ENCODE measurements at places on chromosomes 5 and 9. TPM values are rescaled to one million over a fixed set of nuclear protein-coding genes. Genes with fewer than 3 reads are reported as not detected.

Gene TMC1
- 0.49 TPM for total RNA-seq

DNA sequence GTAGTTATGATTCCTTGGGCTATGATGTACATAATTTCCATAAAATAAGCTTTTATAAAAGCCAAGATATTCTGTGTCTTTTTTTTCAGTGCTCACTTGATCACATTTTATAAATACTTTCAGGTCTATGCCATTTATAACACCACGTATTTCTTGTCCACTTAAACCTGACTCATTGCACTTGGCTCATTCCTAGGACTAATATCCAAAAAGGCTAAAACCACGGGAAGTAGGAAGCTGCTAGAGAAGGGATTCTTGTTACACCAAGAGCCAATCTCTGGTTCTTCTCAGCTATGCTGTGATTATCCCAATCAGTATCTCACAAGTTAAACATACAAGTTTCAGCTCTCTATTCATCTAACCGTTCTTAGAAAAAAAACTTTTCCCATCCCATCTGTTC is 80.4 kb upstream of the CDH6 start:
- no peaks in the 10 kb centered on the region for H3K27me3 ChIP-seq
- no peak for DNase-seq
- no peak overlapping the region for H3K27ac ChIP-seq
- H3K4me1 ChIP-seq = no peaks in the 10 kb centered on the region
- no peaks in the 10 kb centered on the region for H3K36me3 ChIP-seq

DNA sequence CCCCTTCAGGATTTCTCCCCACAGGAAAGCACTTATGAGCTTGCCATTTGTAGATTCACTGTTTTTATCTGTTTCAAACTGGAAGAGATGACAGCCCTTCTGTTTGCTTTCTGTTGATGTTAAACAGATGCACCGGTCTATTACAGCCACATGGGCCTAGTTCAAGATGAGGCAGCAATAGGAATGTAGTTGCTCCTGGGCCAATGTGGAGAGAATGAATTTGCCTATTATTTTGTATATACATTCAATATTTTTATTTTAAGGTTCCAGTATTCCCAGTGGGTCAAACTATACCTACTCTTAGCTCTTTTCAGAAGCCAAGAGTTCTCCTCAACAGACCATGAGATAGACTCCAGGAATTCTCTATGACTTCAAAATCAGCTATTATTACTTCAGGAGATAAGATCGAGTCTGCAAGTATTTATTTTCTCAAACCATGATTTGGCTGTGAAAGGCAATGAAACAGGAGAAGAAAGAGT is 461.6 kb downstream of the RASEF start:
- H3K27me3 ChIP-seq = no peaks in the 10 kb centered on the region
- no peaks in the 10 kb centered on the region for H3K36me3 ChIP-seq
- H3K4me3 ChIP-seq = no peak overlapping the region
- peak overlapping the region; percentile 37 for H3K27ac ChIP-seq
- H3K4me1 ChIP-seq = peaks cover 16% of the 10 kb centered on the region
- peak; percentile 92 for DNase-seq

DNA sequence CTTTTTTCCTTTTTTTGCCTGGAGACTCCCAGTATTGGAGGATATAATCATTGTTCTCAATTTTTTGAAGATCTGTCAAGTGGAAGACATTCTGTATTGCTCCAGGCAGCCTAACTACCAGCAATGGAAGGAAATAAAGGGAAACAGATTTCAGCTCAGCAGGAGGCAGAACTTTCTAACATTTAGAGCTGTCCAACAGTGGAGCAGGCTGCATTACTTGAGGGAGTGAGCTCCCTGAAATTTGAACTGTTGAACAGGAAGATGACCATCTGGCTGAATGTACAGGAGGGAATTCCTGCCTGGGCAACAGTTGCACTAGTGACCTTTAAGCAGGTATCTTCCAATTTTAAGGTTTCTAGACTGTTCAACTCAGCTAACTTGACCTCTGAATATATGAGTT is 1.1 kb upstream of the GAPVD1 start:
- H3K36me3 ChIP-seq = no peaks in the 10 kb centered on the region
- H3K4me3 ChIP-seq = no peak overlapping the region
- H3K27me3 ChIP-seq = peaks cover 2% of the 10 kb centered on the region
- H3K4me1 ChIP-seq = peaks cover 7% of the 10 kb centered on the region

DNA sequence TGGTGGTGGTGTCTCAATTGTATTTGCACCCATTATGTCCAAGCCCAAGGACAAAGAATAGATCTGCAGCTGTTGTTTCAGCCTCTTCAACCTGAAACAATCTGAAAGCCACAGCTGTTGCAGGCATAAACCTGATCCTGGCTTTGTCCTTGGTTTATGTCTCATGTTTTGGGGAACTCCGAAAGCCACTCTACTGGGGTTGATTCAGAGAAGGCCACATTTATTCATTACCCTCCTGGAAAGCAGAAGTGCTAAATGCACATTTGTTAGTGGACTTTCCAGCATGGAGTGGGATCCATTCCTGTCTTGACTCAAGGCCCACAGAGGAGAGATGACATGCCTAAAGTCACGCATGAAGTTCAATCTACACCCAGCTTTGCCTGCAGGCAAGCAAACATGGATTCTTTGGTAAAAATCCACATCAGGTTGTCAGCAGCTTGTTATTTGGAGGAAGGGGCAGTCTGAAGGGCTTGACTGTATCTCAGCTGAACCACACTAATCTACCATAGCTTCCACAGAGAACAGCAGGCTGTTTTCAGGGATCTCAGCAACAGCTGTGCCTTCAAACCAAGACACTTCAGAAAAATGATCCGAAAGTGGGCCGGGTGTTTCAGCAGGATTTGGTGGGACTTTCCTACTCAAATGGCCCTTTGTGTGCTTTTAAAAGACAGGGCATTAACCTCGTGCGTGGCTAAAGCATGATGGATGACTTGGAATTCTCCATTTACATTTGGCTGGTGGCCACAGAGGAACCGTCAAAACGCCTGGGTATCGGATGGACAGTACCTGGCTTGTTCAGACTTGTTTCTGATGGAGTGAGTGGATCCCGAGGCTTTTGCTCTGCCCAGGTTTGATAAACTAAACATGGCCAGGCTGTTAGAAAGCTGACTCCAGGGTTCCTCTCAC is 36.2 kb upstream of the ADAM19 start:
- H3K36me3 ChIP-seq = no peaks in the 10 kb centered on the region
- no peak overlapping the region for H3K4me3 ChIP-seq
- H3K27me3 ChIP-seq = no peaks in the 10 kb centered on the region
- peaks cover 26% of the 10 kb centered on the region for H3K4me1 ChIP-seq

DNA sequence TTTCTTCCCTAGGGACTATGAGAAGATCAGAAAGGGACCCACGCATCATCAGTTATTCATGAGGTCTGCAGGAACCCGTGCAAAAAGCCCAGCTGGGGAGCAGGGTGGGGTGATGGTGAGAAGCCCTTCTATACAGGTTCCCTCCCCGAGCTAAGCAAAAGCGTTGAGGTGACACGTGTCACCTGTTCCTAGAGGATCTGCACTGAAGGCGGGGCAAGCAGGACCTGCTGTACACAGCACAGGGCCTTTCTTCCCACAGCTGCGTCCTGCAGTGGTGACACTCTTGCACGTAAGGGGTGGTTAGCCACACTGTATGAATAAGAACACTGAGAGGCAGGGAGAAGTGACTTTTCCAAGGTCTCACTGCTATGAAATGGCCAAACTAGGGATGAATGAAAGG is 37.2 kb upstream of the SH3PXD2B start:
- H3K36me3 ChIP-seq = no peaks in the 10 kb centered on the region
- H3K27me3 ChIP-seq = no peaks in the 10 kb centered on the region
- no peak for DNase-seq
- no peak overlapping the region for H3K27ac ChIP-seq
- H3K4me3 ChIP-seq = no peak overlapping the region
- peaks cover 43% of the 10 kb centered on the region for H3K4me1 ChIP-seq

DNA sequence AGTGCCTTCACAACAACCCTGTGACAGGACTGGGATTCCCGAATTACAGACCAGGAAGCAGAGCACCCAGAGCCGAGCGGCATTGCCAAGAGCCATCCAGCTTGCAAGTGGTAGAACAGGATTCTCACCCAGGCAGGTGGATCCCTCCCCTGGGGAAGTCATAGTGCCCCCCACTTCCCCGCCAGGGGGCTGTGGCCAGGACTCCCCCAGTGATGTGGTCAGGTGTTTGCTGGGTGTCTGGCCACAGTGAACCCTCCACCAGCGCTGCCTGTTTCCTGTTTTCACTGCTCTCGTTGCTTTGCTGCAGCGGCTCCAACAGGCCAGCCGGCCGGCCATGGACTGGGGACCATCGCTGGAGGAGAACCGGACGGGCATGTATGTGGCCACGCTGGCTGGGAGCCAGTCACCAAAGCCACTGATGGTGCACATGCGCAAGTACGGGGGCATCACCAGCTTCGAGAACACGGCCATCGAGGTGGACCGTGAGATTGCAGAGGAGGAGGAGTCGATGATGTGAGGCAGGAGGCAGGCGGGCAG is 19.3 kb downstream of the SLC6A7 start:
- no peak overlapping the region for H3K4me3 ChIP-seq
- H3K36me3 ChIP-seq = no peaks in the 10 kb centered on the region

DNA sequence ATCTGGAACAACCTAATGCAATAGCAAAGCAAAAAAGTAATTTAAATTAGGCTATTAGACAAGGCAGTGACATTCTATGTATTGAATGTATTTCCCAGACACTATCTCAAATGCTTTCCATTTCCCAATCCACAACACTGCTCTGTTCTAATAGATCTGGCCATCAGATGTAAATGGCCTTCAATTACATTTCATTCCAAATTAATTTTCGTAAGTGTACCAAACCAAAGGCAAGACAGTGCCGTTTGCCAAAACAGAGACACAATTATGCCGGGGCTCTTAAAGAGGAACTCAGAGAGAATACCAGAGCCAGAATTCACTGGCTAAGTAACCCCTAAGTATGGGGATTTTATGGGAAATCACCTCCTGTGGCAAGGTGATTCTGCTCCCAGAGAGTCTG is 63.1 kb downstream of the GNAQ start:
- H3K27ac ChIP-seq = no peak overlapping the region
- no peaks in the 10 kb centered on the region for H3K4me1 ChIP-seq
- no peak overlapping the region for H3K4me3 ChIP-seq
- H3K27me3 ChIP-seq = no peaks in the 10 kb centered on the region
- H3K36me3 ChIP-seq = peaks cover 3% of the 10 kb centered on the region
- no peak for DNase-seq

Gene LMNB1
- 32.4 TPM for total RNA-seq

DNA sequence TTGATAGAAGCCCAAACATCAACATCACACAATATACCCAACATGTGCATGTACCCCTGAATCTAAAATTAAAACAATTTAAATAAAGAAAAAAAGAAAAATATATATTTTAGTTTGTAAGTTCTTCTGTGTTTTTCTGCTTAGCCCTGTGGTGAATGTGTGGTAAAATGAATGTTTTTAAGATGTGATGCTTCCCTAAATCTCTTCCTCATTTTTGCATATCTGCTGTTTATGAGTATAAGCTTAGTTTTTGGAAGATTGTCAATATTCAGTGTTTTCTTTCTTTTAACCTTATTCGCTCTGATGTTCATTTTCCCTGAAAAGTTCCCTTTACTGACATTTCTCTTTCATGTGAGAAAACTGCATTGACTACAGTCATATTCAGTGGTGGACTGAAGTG is 44.4 kb upstream of the DAB2 start:
- H3K27me3 ChIP-seq = no peaks in the 10 kb centered on the region
- no peaks in the 10 kb centered on the region for H3K36me3 ChIP-seq
- no peak overlapping the region for H3K27ac ChIP-seq
- no peaks in the 10 kb centered on the region for H3K4me1 ChIP-seq
- no peak overlapping the region for H3K4me3 ChIP-seq

GRCh38 chr5:1831257-1831656 is 30.1 kb downstream of the NDUFS6 start:
- no peak overlapping the region for H3K27ac ChIP-seq
- no peaks in the 10 kb centered on the region for H3K36me3 ChIP-seq
- H3K4me1 ChIP-seq = peaks cover 15% of the 10 kb centered on the region
- H3K4me3 ChIP-seq = no peak overlapping the region
- H3K27me3 ChIP-seq = peaks cover 31% of the 10 kb centered on the region
- DNase-seq = no peak

DNA sequence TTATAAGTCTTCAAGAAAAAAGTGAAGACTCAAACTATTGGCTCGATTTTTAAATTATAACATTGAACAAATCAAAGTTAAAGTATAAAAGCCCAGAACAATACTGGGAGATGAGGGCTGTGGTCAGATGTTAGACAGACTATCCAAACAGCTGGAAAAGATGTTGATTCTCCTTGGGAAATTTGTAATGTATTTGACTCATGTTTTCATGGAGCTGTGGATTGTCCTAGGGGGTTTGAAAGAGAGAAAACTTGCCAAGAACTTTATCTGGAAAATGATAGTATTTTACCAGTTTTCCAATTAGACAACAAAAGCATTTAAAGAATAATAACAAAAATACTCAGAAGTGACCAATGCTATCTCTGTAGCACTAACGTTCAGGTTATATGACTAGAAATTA is 339.2 kb downstream of the ARL15 start:
- no peaks in the 10 kb centered on the region for H3K4me1 ChIP-seq
- H3K36me3 ChIP-seq = no peaks in the 10 kb centered on the region
- H3K4me3 ChIP-seq = no peak overlapping the region
- H3K27me3 ChIP-seq = no peaks in the 10 kb centered on the region

Gene CCNI2
- total RNA-seq = not detected

- no peak for DNase-seq
- H3K27ac ChIP-seq = no peak overlapping the region
- no peaks in the 10 kb centered on the region for H3K27me3 ChIP-seq
- H3K4me1 ChIP-seq = no peaks in the 10 kb centered on the region
- H3K4me3 ChIP-seq = no peak overlapping the region
- peaks cover 3% of the 10 kb centered on the region for H3K36me3 ChIP-seq
Measured at GRCh38 chr9:108950168-108950567, 16.0 kb downstream of the ABITRAM start.

DNA sequence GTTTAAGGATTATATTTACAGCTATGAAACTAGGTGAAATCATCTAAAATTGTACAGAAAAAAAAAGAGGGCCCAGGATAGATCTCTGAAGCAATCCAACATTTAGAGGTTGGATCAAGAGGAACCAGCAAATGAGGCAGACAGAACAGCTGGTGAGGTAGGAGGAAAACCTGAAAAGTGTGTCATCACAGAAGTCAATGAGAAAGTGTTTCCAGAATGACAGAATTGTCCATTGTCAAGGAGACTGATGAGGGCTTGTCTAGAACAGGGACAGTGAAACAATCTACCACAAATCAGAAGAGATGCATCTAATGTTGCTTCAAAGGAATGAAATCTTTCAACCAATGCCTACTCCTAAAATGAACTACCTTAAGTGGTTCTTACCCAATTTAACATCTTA is 6.6 kb downstream of the C5orf63 start:
- DNase-seq = no peak
- H3K4me3 ChIP-seq = no peak overlapping the region
- H3K36me3 ChIP-seq = peaks cover 2% of the 10 kb centered on the region
- H3K27ac ChIP-seq = no peak overlapping the region
- H3K27me3 ChIP-seq = no peaks in the 10 kb centered on the region
- H3K4me1 ChIP-seq = no peaks in the 10 kb centered on the region

GRCh38 chr9:114590328-114590727 is 2.8 kb downstream of the ATP6V1G1 start:
- DNase-seq = no peak
- H3K27me3 ChIP-seq = no peaks in the 10 kb centered on the region
- no peak overlapping the region for H3K27ac ChIP-seq
- no peak overlapping the region for H3K4me3 ChIP-seq
- peaks cover 28% of the 10 kb centered on the region for H3K36me3 ChIP-seq
- peaks cover 17% of the 10 kb centered on the region for H3K4me1 ChIP-seq
